Endothelial cell (in vitro differentiated cells): ENCODE measurements at places on chromosomes 16 and 17.

- DNase-seq, result no peak
These were observed 630.8 kb upstream of the KIF2B start for GRCh38 chr17:53191878-53192277.

GRCh38 chr17:30326809-30327208, 7.0 kb downstream of the TMIGD1 start:
- no peak for DNase-seq

- no peak for DNase-seq
These were observed 143.2 kb upstream of the ASIC2 start for GRCh38 chr17:33436321-33436720.

DNA sequence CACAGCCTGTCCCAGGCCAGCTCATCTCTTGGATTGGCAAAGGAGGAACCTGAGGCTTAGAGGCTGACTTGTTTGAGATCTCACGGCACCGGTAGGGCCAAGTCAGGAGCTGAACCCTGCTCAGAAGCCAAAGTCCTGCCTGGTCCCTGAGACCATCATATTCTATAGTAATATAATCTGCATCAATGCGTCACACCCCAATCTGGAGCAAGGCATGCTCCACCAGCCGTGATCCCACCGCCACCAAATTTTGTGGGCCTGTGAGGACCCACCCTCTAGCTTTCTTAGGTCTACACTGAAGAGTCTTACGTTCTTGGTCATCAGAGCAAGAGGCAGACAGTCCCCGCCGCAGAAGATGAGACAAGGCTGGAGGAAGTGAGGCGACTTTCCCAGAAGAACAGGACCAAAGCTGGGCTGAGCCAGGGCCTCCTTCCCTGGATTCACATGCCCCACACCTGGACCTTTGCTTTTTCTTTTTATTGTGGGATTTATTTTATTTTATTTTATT, 2.7 kb downstream of the SULT1A1 start:
- DNase-seq, result no peak

DNA sequence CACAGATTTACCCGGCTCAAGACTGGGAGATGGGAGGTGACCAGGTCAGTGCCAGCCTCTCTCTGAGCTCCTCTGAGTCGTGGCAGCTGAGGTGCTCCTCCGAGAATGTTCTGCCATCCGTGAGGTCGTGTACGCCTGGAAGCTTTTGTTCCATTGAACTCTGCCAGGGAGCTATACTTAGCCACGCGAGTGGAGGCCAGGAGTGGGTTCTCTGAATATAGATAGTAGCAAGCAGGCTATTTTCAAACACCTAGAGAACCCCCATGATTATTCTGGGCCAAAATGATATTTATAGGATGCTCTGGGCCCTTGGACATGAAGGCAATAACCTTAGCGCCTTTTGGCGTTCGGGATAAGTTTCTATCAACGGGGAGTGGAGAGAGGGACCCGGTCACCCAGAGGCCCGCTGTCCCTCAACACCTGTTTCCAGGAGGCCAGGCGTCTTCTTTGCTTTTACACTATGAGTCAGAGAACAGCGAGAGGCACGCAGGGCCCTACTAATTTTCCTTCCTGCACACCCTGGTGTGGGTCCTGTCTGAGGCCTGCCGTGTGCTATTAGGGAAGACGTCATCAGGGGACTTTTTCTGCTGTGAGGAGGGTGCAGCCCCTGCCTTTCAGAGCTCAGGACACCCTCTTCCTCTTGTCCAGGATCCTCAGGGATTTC, 11.0 kb upstream of the MVD start:
- no peak for DNase-seq

DNA sequence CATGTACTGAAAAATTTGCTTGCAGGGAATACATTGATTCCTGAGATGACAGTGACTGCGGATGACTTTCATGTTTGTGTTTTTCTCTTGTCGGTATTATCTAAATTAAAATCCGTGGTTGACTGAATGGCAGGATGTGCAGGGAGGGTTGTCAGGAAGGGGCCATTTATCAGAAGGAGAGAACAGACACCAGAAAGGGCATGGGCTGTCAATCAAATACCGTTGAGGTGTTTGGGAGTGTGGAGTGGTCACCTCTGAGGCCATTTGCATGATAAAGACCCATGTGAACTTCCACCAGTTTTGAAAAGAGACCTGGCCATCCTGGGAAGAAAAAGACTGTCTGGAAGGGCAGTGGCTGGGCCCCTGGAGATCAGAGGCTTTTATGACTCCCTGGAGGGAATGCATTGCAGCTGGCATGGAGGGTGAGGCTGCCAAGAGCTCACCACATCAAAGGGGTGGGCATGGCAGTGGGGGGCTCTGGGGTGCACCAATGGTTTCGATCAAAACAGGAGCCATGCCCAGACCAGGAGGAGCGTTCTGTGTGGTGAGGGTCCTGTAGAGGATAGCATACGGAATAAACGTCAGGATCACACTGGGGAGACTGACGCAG, 67.1 kb downstream of the CYLD start:
- no peak for DNase-seq

- no peak for DNase-seq
These were observed 532.9 kb downstream of the MAF start for GRCh38 chr16:79067600-79067999.

DNA sequence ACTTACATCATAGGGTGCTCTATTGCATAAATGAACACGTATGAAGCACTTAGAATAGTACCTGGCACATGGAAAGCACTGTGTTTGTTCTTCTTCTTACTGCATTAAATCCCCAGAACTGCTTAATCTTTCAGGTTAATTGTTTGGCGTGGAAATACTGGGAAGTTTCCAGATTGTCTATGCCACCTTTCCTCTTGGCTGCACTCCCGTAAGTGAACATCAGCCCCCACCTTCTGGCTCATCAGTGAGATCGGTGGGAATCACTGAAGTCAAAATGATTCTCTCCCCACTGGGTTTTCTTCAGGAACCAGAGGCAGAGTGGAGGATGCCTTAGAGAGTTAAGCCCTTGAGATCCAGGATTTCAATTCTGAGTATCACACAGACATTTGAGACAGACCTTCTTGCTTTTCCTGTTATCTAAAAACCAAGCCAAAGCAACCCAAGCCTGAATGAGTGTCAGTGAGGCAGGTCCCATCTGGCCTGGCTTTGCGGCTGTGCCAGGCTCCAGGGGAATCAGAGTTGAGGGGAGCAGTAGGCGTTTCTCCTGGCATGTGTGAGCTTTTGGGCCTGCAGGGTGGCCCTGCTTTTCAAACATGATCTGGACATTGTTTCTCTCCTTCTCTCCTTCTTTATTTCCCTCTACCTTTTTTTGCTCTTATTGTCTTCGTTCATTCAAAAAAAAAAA, 59.1 kb downstream of the OTOA start:
- DNase-seq, result no peak
